SW480 (cell line): ENCODE measurements at places on chromosomes 3 and 15.
A peak's percentile ranks its signal among the peaks of the same experiment; 100 is the strongest.

- DNase-seq, result no peak
Measured at GRCh38 chr3:52167240-52167639, 13.0 kb upstream of the POC1A start.

GRCh38 chr3:37930495-37930894 is 60.1 kb upstream of the VILL start:
- DNase-seq, result no peak

DNA sequence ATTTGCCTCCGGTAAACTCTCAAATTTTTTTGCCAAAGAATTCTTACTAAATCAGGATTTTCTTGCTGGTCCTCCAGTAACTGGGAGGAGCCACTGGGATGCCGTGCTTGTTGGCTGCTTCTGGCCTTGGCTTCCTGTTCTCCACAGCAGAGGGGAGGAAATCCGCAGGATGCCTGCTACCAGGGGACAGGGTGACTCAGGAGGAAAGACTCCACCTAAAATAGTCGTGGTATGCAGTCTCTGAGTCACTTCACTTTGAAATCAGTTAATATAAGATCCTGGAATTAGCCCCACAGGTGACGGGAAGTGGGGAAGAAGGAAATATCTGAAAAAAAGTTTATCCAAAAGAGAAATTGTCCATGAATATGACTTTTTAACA is 6.5 kb upstream of the TM4SF18 start:
- DNase-seq, result peak; percentile 95

- no peak for DNase-seq
Measured at GRCh38 chr3:126108676-126109050, 24.7 kb upstream of the SLC41A3 start.

- DNase-seq, result no peak
Measured at GRCh38 chr3:183513046-183513706, 42.3 kb downstream of the KLHL6 start.

DNA sequence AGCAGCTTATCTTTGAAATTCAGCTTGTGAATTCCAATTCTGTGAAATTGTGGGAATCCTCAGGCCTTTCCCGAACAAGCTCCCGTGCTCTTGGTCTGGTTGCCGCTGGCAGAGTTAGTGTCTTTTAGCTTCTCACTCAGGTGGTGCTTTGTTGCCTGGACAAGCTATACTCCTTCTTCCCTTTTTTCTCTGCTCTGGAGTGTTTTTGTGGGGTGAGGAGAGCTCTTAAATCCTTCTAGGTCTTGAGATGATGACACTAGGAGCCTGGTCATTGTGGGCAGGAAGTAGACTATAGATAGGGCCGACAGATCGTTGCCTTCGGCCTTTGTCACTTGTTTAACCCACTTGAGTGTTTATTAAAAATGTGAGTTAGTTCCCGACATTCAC is 93.8 kb downstream of the SLCO3A1 start:
- no peak for DNase-seq

DNA sequence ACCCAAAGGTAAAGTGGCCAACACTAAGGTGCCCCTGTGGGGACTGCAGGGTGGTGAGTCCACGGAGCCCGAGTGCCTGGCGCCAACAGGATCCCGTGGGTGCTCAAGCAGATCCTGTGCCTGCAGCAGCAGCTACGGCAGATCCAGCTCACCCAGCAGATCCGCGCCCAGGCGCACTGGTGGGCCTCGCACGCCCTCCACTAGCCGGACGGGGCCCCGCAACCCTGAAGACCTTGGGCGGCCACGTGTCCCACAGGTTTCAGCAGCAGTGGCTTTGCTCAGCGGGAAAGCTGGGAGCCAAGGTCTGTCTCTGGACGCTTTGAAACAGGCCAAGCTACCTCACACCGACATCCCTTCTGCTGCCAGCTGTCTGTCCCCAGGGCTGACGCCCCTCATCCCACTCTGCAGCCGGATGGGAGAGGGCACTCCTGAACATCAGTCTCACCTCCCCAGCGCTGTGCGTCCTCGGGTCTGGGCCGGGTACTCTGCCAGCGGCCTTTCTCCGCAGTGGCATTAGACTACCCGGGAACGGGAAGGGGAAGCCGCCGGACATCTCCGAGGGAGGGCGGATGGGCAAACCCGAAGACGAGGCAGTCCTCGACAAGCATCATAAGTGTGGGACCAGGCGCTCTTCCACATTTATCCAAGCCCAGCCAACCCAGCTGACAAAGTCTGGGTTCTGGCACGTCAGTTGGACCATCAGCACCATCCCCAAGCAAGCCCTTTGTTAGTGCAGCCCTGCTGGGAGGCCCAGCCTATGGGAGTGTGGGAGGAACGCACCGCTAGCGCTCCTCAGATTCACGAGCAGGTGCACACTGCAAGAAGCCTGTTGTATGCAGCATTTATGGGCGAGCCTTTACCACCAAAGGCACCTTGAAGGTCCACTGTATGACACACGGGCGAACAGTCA is 212.6 kb upstream of the UBE2E2 start:
- no peak for DNase-seq

- no peak for DNase-seq
Measured at GRCh38 chr3:187969581-187969950, 184.4 kb upstream of the LPP start.

DNA sequence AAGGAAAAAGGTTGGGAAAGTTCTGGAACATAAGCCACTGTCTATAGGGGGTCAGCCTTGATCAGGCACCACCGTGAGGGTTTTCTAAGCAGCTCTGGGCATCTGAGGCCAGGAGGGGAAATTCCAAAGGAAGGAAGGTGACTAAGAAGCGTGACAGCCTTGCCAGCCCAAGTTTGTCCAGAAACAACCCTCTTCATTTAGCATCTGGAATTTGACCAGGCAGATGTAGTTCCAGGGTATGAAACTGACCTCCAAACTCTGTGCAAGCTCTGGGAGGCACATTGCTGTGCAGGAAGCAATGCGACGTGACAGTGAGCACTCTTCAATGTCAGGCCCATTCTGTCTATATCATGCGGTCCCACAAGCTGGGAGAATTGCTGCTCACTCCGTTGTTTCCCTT is 85.4 kb upstream of the TPM1 start:
- no peak for DNase-seq

DNA sequence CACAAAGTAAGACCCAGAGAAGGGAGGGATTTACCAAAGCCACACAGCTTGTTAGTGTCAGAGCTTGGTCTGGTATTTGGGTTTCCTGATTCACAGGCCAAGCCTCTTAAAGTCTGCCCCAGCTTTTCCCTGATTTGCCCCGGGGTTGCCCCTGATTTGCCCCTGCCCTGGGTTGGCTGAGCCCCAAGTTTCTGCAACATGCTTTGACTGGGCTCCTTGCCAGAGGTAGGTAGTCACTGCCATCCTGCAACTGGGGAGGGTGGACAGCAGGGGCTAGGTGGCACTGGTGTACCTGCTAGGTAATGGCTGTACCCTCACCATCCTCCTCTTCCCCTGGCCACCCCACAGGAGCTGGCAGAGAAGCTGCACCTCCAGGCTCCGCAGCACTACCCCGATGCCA is 2.5 kb downstream of the MPI start:
- no peak for DNase-seq

GRCh38 chr3:195696632-195697278 is 24.0 kb upstream of the MUC20 start:
- DNase-seq, result no peak

GRCh38 chr3:148186881-148187280 is 510.8 kb upstream of the AGTR1 start:
- no peak for DNase-seq

DNA sequence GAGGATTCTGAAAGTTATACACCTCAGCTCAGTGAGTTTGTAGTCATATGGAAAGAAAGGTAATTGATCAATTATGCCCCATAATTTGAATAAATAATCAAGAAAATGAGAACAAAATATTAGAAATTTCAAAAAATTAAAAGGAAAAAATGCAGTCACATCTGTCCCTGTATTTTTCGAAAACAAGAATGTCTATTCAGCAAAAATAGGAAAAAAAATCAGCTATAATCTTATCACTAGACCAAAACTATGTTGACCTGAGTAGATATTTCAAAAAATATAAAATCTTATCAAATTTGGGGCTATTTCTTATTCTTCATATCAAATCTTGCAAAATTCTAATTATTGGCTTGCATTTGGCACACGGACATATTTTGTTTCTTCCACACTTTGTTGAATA is 501.2 kb upstream of the CNTN3 start:
- DNase-seq, result no peak

- DNase-seq, result peak; percentile 59
Measured at GRCh38 chr3:98812851-98813374, 49.8 kb downstream of the ST3GAL6 start.

DNA sequence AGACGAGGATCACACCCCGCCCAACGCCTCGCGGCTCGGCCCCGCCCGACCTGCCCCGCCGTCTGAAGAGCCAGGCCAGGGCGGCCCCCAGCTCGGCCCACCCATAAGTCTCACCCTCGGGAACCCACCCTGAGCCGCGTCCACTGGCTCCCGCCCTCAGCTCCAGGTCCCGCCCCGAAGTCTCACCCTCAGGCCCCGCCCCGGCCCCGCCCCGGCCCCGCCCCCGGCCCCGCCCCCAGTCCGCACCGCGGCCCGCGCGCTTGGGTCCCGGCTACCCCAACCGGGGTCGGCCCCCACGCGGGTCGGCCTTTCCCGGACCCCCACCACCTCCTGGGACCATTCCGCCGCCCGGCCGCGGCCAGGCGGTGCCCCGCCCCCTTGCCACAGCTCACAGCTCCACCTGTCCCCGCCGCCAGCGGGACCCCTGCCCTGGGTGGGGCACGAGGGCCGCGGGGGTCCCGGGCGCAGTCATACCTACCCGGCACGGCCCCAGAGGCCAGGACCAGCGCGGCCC is 489 bp downstream of the CSPG5 start:
- peak; percentile 22 for DNase-seq

- no peak for DNase-seq
Measured at GRCh38 chr3:141294848-141295247, 63.2 kb downstream of the PXYLP1 start.

- DNase-seq, result no peak
Measured at GRCh38 chr3:114293838-114294535, at the start of gene TIGIT. TIGIT (plus strand) TSS chr3:114294028; CDS start chr3:114294062, 34 bp downstream.

DNA sequence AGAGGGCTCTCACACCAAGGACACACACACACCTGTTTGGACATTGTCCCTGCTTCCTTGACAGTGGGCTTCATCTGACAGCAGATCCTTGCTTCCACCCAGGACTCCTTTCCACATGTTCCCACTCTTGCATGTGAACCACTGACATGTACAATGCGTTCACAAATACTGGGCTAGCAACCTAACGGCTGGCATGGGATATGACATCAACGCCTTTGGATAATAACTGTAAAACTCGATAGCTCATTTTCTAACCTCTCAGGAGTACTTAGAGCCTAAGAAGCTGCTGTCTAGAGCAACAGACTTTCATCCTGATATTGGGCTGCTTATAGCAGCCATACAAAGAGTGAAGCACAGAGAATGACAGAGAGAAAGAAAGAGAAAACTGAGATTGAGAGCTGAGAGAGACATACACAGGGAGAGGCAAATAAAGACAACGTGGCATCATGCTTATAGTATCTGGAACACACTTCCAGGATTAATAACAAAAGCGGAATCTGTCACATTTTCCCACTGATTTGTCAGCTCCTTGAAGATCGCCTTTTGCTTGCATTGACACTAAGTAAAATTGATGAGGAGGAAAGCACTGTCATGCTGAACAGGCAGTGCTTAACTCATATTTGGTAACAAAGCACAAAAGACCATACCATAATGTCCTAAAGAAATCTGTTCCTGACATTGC is 1.7 kb downstream of the GUCA1C start:
- DNase-seq, result no peak

- no peak for DNase-seq
Measured at GRCh38 chr3:111729087-111729846, 129.8 kb upstream of the PHLDB2 start.

GRCh38 chr15:23497710-23498111 is 50.7 kb upstream of the GOLGA6L2 start:
- DNase-seq, result peak; percentile 2

DNA sequence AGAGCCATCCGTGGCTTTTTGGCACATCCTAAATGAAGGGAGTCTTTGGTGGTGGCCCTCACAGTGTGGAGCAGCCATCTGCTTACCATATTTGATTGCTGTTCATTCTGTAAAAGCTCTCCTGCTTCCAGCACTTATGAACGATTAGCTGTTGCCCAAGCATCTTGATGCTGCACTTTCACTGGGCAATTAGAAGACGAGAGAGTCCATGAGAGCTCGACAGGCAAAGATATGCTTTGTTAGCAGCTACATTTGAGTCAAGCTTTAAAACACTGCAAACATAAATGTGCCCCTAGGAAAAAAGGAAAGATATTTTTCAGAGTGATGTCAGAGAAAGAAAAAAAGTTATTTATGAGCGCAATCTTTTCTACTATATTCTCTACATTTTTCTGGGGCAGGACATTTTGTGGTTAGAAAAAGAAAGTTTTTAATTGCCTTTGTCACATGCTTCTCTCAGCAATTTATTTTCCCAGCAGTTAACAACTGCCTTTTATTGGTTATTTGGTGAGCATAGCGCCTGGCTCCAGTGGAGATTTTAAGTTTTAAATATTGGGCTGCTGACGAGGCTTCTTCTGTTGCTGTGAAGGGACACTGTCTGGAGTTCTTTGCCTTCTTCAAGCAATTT is 468.4 kb downstream of the C3orf38 start:
- no peak for DNase-seq

DNA sequence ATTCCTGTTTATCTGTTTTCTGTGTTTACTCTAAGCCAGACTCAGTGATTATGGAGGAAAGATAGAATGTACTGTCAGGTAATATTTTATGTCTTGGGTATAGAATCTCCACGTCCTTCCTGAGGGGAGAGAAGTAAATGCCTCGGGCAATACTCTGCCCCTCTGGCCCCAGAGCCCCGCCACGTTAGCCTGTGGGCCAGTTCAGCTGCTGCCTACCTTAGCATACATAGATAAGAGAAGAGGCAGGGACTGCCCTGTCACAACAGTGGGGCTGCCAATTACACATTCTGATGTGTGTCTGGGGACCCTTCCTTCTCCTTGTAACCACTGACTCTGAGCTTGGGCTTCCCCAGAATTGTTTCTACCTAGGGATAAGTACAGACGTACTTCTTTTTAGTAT is 347.7 kb upstream of the ATP11B start:
- DNase-seq, result no peak

DNA sequence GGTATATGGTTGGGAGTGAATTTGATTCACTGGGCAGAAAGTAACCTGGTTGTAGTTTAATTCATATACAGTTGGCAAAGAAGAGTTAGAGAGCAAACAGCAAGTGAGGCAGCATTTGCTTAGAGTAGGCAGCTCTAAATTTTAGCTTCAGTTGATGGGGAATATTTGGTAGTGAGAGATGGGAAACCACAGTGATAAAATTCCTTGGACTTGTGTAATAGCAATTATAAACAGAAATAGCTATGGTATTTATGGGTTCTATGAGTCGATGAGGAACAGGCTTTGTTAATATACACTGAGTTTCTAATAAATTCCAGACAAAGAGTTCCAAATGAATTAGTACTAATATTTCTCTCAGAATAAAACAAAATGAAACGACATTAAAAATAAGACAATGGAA is 894.0 kb downstream of the ROBO2 start:
- DNase-seq, result no peak

DNA sequence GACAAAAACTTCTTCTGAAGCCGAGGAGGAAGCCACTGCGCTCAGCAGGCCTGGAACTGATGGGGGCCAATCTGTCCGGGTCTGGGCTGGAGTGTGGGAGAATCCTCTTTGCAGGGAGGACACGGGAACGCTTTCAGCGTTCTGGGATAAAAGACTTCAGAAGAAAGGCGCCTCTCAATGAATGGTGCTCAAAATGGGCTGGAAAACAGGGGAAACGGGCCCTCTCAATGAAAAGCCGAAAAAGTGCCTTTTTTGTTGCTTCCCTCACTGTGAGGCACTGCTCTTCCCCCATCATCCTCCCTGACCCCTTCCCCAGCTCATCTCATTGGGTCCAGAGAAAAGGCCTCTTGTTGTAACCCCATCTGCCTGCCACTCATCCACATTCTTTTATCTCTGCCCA is 119.5 kb upstream of the LRIG1 start:
- no peak for DNase-seq

- DNase-seq, result no peak
Measured at GRCh38 chr3:46455231-46456115, 9.2 kb downstream of the LTF start.
